SK-MEL-5 (cell line): ENCODE measurements at places on chromosomes 3 and 15. TPM values are rescaled to one million over a fixed set of nuclear protein-coding genes. Genes with fewer than 3 reads are reported as not detected.

DNA sequence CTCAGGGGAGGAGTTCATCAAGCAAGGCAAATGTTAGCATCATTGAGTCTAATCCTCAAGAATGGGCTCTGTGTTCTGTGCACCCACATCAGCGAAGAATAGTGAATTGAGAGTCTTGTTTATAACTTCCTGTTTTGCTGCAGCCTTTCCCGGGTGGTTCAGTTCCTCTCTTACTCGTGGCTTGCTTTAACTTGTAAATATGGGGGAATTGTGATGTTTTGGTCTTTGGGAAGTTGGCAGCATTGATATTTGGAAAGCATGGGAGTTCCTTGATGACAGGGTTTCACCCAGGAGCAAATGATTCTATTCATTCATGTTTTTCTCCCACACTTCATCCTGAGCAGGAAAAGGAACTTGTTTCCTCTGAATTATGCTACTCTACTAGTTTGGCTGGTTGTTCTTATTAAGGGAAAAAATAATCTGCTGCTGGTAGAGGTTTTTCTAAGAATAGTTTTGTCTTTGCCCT is 40.4 kb downstream of the GPD1L start:
- DNase-seq: peak; percentile 100

GRCh38 chr3:71316066-71316777 is 267.3 kb downstream of the FOXP1 start:
- no peak for DNase-seq

DNA sequence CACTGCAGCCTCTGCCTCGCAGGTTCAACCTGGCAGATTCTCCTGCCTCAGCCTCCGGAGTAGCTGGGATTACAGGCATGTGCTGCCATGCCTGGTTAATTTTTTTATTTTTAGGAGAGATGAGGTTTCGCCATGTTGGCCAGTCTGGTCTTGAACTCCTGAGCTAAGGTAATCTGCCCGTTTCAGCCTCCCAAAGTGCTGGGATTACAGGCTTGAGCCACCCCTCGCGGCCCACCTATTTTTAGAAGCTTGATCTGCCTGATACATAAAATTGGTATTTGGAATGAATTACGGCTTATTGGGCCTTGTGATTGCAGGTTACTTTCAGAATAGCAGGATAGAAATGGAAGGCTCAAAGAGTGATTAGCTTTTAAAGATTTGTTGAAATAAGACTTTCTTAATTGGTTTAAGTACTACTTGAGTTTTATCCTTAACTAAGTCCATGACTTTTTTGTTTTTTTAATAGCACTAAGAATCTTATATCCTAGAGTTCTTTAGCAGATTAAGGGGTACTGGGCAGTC is 25.0 kb downstream of the GMPS start:
- DNase-seq: no peak

LMCD1 gene
- total RNA-seq: 24.3 and 28.0 TPM in 2 replicates
